ENCODE measurements at places on chromosomes 6 and 20.
A peak's percentile ranks its signal among the peaks of the same experiment; 100 is the strongest.

DNA sequence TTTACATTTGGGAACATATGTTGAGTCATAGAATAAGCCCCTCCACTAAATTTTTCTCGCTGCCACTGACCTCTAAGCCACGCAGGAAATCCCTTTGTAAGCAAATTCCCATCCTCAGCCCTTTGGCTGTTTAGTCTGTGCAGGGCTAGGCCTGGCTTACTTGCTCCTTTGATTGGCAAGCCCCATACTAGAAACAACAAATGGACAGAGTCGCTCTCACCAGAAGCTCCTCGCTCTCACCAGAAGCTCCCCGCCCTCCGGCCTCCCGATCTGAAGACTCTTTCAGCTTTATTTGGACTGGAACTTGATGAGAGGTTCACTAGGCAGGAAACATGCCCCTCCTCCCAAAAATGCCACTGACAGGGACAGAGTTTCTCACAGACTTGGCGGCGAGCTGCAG, 149.2 kb upstream of the EXOC2 start:
- DNase-seq = no peak

GRCh38 chr6:161369339-161369738, 95.5 kb upstream of the AGPAT4 start:
- no peak for DNase-seq

DNA sequence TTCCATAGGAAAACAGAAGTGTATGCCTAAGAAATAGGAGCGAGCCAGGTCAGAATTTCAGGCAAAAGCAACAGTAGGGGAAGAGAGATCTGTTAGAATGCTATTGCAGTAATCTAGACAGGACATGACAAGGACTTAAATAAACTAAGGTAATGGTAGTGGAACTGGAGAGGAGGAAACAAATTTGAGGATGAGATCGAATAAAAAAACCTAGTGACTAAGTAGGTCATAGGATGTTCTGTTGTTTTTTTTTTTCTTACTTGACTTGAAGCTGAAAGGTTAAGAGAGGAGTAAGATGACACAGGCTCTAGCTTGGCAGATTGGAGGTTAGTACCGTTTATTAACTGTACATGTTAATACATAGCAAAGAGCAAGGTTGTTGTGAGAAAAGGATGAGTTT, 28.6 kb downstream of the ORC3 start:
- DNase-seq = no peak

- no peak for DNase-seq
Observed at GRCh38 chr6:147204843-147205311, 660 bp downstream of the STXBP5 start.

DNA sequence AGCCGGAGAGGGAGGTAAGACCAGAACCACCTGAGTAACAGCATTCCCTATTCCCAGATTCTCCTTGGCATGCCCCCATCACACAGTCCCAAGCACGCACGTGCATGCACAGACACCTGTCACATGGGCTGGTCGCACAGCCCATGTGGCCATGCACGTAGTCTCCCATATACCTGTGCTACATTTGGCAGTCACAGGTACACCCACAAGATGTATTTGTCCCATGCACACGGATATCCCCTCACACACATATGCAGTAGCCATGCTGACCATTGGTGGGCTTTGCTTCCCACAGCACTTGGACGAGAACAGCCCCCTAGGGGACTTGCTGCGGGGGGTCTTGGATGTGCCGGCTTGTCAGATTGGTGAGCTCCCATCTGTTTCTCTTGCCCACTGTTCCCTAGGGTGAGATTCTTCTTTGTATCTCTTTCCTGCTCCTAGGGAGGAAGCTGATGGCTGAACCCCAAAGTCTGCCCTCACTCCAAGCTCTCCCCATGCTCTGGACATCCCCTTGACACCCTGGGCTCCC, 31.9 kb downstream of the PLCG1 start:
- DNase-seq = no peak

DNA sequence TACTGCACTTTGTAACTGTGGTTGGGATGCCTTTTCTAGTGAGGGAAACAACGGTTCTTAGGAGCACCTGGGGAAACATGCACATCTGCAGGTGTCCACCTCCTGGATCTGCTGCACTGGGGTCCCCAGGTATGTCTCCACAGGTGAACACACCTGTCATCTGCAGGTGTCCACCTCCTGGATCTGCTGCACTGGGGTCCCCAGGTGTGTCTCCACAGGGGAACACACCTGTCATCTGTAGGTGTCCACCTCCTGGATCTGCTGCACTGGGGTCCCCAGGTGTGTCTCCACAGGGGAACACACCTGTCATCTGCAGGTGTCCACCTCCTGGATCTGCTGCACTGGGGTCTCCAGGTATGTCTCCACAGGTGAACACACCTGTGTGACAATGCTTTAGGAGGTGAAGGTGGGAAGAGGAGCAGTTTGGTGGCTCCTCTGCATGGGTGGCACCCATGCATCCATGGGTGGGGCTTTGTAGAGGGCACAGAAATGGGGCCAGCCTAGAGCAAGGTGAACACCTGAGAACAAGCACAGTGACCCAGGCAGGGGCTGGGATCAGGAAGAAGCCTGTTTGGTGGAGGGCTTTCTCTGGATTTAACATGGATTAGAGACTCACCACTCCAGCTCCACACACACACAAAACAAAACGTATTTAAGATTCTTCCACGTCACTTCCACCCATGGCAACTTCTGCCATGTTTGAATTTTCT, 206.0 kb upstream of the CDH4 start:
- DNase-seq = no peak

DNA sequence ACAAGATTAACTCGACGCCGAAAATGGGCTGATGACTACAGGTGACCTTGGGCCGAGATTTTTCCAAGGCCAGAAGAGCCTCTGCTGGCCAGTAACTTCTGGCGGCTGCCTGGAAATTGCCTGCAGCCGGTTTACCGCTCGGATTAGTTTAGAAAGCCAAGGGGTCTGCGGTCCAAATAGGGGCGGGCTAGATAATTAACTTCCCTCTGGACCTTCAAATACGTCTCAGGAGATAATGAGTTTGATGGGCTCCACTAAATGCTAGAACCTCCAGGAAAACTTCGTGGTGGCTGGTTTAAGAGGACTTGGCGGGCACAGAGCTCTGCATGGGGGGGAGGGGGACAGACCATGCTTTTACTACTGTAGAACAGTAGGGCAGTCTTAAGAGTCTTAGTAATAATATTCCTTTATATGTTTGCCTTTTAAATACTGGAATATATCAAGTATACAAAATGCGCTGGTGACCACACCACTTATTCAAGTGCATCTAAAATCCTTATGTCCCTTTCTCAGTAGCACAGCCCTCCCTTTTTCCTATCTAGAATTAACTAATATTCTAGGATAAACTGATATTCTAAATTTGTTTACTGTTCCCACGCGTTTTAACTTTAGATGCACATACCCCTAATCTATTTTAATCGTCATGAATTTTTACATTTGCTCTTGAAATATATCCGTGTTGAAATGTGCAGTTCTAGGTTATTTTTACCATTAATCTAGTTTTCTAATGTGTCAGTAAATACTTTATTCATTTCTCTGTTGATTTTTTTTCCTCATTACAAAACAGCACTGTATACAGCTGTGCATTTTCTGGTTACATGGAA, 107.5 kb upstream of the PRSS16 start:
- no peak for DNase-seq

DNA sequence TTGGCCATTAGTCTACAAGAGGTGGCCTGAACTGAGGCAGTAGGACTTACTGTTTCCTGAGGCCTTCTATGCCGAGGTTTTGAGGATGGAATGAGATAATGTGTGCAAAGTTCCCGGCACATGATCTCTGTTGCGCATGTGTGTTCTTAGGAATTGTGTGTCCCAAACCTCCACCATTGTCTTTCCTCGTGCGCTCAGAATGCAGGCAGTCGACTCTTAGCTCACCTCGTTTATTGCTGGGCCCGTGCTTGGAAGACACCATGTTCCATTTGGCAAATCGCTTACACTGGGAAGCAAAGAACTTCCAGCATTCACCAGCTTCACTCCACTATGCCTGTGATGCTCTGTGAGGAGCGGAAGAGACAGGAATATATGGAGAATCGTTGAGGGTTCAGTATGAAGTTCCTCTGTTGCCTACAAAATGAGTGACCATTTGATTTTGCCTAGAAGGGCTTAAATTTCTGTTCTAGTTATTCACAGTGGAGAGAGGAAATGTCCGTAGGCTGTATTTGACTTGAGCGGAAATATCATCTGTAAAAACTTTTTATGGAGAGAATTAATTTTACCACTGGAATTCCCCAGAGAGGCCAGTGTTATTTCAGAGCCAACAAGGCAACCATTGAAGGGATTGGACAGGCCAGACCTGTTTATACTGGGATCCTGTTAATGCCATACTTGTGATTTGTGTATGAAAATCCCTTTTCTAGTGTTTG, 75.7 kb upstream of the CLDN20 start:
- no peak for DNase-seq

DNA sequence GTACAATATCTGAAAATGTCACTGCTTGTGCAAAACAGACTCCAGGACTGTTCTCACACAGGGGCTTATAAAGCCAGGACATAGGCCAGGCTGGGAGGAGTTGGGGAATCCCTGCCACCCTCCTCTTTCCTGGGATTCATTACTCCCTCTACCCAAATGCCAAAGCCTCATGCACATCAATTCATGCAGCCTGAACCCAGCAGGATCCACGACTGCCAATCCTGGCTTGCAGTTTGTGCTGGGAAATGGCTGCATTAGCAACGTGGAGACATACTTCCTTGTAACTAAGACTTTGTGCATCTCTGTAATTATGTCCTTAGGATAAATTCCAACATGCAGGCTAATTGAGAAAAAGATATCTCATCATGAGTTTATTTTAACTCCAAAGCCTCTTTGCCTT, 143.8 kb downstream of the SYCP2 start:
- DNase-seq = no peak

DNA sequence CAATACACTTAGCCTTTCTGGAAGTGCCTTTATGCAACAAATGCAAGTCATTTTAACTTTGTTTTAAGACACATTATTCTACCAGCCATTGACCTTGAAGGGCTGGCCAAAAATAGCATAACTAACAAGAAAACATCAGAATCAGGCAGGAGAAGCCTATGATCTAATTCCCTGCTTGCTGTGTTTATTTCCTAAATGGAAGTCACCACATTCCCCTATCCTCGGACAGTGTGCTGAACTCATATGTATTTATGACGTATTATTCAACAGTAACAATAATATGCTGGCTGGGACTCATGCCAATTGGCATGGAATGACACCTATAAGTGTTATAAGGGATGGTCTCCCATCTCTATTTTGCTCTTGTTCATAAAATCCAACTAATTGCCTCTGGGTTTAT, 140.7 kb downstream of the MAP3K7 start:
- no peak for DNase-seq

- DNase-seq = peak; percentile 53
Observed at GRCh38 chr6:112087136-112087911, at the start of the genes FAM229B and TUBE1. Gene FAM229B (plus strand): TSS chr6:112087591. CDS start chr6:112099284, 11,693 bp downstream. Gene TUBE1 (minus strand): TSS chr6:112087482. CDS start chr6:112087434, 48 bp downstream.

DNA sequence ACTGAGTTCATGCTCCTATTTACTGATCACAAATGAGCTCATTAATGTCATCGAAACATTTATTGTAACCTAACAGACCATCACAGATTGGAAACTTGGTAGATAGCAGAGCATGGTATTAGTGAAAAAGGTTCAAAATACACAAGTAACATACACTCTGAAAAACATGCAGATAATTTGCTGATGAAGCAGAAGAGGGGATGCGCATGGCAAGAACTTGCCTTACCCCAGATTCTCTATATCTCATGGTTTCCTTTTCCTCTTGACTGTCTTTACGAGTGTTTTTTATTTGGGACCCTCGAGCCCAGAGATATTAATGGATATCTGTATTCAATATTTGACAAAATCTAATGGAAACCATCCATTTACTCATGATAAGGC, 37.6 kb downstream of the QRSL1 start:
- no peak for DNase-seq

GRCh38 chr6:85892346-85892745, 249.7 kb upstream of the SYNCRIP start:
- no peak for DNase-seq

- DNase-seq = no peak
Observed at GRCh38 chr20:4681401-4681800, 40.3 kb upstream of the PRND start.

- no peak for DNase-seq
Observed at GRCh38 chr6:144897441-144897921, 612.3 kb downstream of the UTRN start.

DNA sequence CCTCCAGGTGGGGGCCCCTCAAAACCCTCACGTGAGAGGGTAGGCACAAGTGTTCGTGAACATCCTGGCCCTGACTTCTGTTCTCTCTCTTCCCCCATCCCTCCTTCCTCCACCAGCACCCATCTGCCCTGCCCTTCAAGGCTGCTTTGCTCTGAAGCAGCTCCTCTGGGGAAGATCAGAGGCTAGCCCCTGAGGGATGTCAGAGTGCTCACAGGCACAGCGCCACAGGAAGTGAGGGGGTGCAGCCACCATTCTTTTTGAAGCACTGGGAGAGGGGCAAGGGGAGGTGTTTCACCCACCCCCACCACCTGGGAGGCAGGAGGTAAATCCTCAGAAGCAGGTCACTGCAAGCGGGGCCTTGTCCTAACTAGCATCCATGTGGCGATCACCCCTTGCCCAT, 11.4 kb downstream of the MOCS1 start:
- DNase-seq = no peak

- no peak for DNase-seq
Observed at GRCh38 chr6:54981276-54981609, 134.7 kb downstream of the FAM83B start.

DNA sequence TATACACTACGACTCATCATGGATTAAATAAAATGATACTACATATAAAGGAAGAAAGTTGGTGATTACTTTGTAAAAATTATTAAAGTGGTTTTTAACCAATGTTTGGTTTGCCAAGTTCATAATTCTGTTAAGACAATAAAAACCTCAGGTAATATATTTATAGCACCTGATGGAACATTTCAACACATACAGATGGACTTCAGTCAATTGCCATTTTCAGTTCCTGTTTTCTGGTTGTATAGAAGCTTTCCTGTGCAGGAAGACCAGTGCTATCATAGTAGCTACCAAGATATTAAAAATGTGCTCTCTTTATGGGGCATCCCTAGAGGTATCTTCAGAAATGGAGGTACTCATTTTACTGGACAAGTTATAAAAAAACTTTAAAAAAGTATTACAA, 1686.4 kb downstream of the GRIK2 start:
- DNase-seq = no peak

Measured in stimulated activated CD8-positive, alpha-beta memory T cell treated with anti-CD3 and anti-CD28 coated beads, Interleukin-15, amount 100 ng/mL, for 24 hours (primary cell).